ENCODE measurements at places on chromosomes 2 and 18. TPM values are rescaled to one million over a fixed set of nuclear protein-coding genes. Genes with fewer than 3 reads are reported as not detected.

ANKRD44 gene
- total RNA-seq, result 18.2 TPM

MC4R gene
- 0.23 TPM for total RNA-seq

FBLN7 gene
- total RNA-seq, result 0.21 TPM

PMAIP1 gene
- total RNA-seq, result 61.3 TPM

PPM1G gene
- total RNA-seq, result 169 TPM

FER1L5 gene
- total RNA-seq, result not detected

ARHGAP28 gene
- total RNA-seq, result 2.9 TPM

WNT10A gene
- total RNA-seq, result not detected

POTEI gene
- 2.8 TPM for total RNA-seq

Data from A375 (cell line).